NCI-H524 treated with DMSO at 0.1 percent for 48 hours (cell line): ENCODE measurements at places on chromosomes 13 and 19.

DNA sequence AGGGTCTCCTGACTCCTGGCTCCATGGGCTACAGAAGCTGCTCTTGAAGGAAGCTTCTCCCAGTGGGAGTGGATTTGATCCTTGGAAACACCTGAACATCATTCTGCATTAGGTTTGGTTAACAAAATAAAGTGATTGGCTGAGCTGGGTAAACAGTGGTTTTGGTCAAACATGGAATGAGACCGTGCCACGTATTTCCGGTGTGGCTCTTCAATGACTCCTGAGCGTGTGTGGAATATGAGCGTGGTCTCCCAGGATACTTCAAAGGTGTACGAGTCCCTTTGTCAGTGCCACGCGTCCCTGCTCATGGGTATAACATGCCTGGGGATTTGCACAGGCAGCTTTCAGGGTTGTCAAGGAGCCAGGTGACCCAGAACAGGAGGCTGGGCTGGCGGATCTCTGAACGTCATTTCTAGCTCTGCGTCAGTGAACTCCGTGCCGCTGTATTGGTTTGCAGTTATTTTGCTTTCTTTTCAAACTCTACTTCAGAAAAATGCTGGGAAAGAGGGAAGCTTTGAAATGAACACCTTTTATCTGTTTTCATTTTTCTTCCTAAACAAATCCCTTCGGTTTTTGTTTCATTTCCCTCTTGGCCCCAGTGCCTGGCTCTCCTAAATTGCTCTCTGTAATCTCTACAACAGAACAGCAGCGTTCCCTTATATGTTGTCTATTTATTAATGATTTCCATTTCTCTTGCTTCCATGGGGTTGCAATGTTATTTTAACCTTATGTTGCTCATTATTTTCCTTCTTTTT is 26.3 kb upstream of the GJB6 start:
- DNase-seq, result no peak

DNA sequence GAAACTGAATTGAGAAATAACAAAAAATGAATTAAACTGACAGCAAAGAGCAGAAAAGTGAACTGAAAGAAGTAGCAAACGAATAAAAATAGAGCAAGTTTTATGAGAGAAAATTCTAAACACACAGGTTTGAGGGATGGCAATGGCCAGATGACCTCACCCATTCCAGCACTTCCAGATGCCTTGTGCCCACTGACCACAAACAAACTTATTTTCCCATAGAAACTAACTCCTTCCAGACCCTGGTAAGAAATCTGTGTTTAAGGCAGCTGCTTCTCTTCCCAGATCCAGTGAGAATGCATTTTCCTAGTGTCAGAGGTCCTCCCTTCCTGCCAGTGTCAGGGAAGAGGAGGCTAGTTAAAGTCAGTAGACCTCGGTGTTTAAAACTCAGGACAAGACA is 51.7 kb downstream of the RXFP2 start:
- no peak for DNase-seq

- no peak for DNase-seq
These were observed 64.4 kb downstream of the POSTN start for GRCh38 chr13:37534181-37534580.

DNA sequence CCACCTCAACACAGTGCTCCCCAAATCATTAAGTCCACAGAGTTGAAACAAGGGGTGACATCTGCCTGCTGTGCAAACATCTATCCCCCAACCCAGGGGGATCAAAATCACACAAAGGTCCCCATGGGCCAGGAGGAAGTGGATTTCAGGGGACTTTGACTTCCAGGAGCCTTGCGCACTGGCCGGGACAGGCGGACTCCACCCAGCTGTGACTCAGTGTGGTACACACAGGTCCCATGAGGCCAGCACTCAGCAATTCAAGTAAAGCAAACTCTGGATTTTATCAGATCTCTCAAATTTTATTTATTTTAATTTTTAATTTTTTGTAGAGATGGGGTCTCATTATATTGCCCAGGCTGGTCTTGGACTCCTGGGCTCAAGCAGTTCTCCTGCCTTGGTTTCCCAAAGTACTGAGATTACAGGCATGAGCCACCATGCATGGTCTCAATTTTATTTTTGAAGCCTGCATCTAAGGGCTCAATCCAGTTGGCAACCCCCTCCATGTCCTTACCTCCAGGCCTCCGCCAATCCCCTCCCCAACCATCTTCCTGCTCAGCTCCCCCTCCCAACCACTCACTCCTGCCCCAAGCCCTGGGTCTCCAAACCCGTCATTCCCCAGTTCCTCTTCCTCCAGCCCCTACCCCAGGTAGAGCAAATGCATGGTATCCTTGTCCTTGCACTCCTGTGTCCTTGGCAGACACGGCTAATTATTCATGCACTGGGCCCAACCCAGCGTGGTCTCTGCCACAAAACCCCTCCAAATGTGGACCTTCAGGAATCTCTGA is 18.2 kb downstream of the ARHGAP33 start:
- no peak for DNase-seq

DNA sequence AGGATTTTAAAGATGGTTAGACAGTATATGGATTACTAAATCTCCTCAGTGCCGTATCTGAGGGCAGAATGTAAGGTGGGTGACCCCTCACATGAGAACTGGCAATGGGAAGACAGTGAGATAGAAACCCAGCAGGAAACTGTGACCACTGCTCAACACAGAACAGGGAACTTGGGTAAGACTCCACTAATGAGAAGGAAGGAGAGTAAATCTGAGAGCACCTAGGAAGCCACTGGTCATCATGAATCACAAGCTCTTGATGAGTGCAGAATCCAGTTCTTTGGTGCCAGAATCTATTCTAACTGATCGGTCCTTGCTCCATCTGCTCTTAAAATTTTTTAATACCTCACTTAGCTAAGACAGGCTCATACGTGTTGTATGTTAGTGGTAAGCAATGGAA is 261.8 kb downstream of the KLF12 start:
- no peak for DNase-seq

DNA sequence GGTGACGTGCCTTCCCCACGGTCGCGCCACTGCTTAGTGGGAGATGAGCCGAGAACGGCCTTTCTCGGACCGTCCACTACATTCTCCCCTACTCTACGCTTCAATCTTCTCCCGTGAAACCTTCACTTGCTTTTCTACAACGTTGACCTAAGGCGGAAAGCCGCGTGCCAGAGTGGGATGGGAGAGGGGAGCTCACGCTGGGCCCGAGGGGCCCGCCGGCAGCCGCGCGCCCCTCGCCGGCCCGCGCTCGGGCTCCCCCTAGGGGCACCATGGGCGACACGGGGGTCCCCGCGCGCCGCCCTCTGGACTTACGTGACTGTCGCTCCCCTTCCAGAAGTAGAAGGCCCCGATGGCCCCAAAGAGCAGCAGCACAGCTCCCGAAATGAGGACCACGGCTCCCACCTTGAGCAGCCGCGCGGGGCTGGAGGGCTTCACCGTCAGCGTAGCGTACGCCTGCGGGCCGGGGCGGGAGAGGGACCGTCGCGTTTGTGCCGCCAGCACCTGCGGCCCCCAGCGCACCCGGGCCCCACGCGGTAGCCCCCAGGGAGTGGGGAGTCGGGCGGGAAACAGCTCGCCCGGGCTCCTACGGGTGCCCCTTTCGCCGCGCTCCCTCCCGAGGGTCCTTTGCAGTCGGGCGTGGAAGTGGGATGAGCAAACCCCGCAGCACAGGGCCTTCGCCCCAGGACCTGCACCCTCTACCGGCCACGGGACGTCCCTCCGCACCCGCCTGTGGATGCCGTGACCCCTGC is 727 bp downstream of the CNMD start:
- no peak for DNase-seq

DNA sequence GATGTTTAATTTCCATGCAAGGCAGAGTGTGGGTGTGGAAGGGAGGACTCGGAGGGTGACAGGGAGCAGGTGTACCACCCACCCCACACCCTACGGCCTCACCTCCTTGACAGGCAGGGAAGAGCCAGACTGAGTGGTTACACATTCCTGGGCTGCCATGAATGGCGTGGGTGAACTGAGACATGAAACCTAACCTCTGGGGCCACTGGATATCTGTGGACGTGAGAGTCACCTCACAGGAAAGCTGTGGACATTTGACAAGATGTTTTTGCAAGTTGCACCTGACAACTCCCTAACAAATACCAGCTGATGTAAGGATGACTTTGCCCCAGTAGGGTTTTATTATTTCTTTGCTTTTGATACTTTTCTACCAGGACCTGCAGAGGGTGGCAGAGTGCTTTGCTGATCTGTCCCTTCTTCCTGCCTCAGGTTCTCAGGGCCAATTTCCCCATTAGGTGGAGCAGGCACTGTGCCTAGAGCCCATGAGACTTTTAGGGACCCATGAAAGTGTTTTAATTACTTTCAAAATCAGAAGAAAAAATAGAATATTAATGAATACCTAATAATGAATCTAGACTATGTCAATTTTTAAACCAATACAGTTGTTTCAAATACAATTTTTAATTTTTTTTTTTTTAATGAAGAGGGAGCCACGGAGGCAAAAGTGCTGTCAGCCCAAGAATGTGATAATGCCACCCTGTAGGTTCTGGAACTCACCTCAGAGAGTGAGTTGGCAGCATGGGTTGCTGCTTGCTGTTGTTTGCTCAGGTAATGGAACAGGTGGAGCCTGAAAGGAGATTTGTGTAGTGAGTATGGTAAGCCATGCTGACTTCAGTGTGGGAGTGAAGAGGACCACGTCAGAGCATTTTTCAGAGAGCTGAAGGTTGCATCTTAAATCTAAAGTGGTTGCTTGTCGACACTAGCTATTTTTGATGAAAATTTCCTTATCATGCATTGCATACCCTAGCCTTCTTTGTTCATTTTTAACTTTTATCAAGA is 58.0 kb upstream of the CYSLTR2 start:
- DNase-seq, result no peak

DNA sequence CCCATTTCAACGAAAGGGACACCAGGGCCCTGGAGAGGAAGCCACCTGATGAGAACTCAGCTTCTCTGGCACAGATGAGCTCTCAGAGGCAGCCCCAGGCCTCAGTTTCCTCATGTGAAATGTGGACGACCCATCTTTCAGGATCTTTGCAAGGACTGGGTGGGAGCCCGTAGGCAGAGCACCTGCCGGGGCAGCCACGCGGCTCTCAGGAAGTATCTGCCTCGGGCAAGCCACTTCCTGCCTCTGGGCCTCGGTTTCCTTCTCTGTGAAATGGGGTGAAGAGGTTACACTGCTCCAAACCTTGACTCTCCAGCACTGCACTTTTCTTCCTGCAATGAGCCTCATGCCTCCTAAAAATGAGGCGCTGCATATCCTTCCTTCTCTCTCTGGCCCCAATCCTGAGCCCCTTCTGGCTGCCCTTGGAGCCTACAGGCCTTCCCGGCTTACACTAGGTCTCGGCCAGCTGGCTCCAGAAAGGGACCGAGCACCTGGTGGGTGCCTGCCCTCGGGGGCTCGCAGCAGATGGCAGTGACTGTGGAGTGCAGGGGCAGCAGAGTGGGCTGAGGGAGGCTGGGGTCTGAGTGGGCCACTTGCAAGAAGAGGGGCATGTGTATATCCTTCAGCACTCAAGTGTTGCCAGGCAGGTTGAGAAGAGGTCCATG is 3.5 kb downstream of the SSBP4 start:
- peak; percentile 82 for DNase-seq

DNA sequence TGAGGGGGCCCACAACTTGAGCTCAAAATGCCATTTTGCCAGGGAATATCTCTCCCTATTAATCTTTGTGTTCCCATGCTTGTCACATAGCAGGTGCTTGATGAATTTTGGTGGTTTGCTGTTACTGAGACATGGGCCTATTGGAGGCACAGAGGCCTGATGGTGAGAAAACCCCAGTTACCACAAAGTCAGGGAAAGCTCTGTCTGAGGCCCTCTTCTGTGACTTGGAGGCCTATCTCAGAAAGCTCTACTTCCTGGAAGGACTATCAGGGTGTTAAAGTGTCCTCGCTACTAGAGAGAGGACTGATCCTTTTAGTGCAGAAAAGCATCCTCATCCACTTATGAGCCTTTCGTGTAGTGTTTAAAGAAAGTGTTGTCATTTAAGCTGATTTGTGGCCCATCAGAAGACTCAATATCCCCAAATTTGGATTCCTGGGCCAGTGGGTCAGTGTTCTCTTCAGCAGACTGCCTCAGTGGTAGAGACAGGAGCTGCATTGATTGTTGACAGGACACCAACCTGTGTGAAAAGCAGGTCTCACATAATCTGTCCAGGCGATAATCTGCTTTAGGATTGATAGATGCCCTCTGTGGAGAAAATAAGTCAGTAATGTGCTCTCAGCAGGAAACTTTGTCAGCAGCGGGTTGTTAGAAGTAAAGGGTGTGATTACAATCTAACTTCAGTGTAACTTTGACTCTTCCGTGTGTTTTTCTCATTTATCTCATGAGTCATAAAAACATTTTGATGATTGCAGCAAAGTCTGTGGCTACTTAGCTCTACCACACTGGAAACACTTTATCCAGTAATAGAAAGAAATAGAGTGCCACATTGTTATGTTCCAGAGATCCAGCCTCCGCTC is 121.0 kb downstream of the AKAP11 start:
- no peak for DNase-seq

GRCh38 chr13:42211704-42212464 is 60.1 kb upstream of the AKAP11 start:
- no peak for DNase-seq

GRCh38 chr13:52785739-52786138 is 46.1 kb upstream of the CNMD start:
- no peak for DNase-seq

- no peak for DNase-seq
These were observed 68.6 kb downstream of the UFM1 start for GRCh38 chr13:38418286-38418685.

- no peak for DNase-seq
These were observed at the start of gene TBCB for GRCh38 chr19:36115453-36116343. TSS of gene TBCB (plus strand) at chr19:36115468. CDS start at chr19:36115561, 93 bp downstream.
